ENCODE measurements at places on chromosomes 3 and 15. TPM values are rescaled to one million over a fixed set of nuclear protein-coding genes. Genes with fewer than 3 reads are reported as not detected.

GRCh38 chr3:58325525-58325992 is 7.1 kb upstream of the PXK start:
- no peaks in the 10 kb centered on the region for H3K36me3 ChIP-seq
- no peak overlapping the region for H3K4me3 ChIP-seq
- peaks cover 15% of the 10 kb centered on the region for H3K4me1 ChIP-seq
- no peak for DNase-seq
- no peaks in the 10 kb centered on the region for H3K27me3 ChIP-seq
- H3K27ac ChIP-seq: peak overlapping the region; percentile 4

- no peaks in the 10 kb centered on the region for H3K27me3 ChIP-seq
- H3K4me1 ChIP-seq: no peaks in the 10 kb centered on the region
- DNase-seq: no peak
These were observed 18.9 kb downstream of the SV2B start for GRCh38 chr15:91118817-91119590.

DNA sequence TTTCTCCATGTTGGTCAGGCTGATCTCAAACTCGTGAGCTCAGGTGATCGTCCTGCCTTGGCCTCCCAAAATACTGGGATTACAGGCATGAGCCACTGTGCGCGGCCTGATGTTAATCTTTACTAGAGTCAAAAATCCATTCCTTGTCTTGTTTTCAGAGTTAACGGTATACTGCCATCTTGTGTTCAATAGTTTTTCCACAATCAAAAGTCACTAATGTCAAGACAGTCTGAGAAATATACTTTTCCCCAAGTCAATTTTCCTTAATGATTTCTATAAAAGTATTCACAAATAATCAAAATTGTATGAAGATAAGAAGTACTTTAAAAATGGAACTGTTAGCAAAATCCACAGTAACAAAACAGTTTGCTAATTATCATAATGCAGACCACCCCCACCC is 8.5 kb downstream of the CRBN start:
- no peak overlapping the region for H3K27ac ChIP-seq
- no peak for DNase-seq
- H3K4me1 ChIP-seq: peaks cover 23% of the 10 kb centered on the region
- H3K27me3 ChIP-seq: no peaks in the 10 kb centered on the region
- H3K4me3 ChIP-seq: no peak overlapping the region

CFAP100 gene
- not detected for total RNA-seq

PYGO1 gene
- 2.9 TPM for total RNA-seq
